ENCODE measurements at places on chromosomes 2 and 18.

GRCh38 chr2:151166410-151166809 lies 95.3 kb downstream of the RBM43 start:
- no peak for DNase-seq

DNA sequence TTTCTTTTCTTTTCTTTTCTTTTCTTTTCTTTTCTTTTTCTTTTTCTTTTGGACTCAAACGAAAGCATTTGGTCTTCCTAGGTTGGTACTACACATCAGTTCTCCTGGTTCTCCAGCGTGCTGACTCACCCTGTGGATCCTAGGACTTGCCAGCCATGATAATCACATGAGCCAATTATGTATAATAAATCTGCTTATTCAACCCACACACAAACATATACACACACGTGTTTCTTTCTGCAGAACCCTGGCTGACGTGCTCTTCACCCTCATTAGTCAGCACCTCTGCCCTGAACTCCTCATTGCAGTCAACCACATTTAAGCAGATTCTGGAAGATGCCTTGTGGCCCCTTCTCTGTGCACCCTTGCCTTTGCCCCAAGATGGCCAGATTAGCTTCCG lies 162.4 kb upstream of the MYT1L start:
- no peak for DNase-seq

- no peak for DNase-seq
Observed at GRCh38 chr2:84882775-84883550, 2.1 kb upstream of the TRABD2A start.

DNA sequence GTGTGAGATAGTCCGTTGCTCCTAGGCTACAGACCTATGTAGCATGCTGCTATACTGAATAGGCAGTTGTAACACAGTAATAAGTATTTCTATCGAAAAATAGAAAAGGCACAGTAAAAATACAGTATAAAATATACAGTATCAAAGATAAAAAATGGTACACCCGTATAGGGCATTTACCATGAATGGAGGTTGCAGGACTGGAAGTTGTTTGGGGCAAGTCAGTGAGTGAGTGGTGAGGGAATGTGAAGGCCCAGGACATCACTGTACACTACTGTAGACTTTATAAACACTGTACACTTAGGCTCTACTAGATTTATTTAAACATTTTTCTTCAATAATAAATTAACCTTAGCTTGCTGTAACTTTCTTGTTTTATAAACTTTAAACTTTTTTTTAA lies 3.5 kb downstream of the MAP3K20 start:
- no peak for DNase-seq

GRCh38 chr2:59019566-59020159 lies 778.5 kb upstream of the FANCL start:
- DNase-seq = no peak

DNA sequence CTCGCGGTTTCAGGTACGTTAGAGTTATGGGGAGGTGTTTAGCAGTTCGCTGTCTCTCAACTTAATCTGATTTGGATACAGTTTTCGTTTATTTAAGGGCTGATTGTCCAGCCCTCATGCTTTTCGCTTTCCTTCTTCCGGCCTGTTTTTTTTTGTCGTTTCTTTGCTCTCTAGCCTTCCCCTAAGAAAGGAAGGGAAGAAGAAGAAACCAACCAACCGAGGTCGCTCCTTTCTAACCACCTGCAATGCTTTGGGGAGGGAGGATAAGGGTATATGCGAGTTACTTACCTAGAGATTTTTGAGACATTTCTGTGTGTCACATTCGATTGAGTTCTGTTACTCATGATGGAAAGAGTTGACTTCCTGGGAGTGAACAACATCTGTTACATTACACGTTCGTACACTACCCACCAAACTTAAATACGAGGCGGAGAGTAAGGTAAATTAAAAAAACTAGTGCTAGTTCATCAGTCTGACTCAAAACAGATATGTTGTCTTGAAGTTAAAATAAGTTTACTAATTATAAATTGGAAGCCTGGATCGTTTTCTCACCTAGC lies 918 bp downstream of the EIF5B start:
- DNase-seq = peak; percentile 22

GRCh38 chr2:67879586-67880290 lies 183.1 kb downstream of the C1D start:
- no peak for DNase-seq

GRCh38 chr2:114631146-114631545 lies 188.7 kb downstream of the DPP10 start:
- no peak for DNase-seq

DNA sequence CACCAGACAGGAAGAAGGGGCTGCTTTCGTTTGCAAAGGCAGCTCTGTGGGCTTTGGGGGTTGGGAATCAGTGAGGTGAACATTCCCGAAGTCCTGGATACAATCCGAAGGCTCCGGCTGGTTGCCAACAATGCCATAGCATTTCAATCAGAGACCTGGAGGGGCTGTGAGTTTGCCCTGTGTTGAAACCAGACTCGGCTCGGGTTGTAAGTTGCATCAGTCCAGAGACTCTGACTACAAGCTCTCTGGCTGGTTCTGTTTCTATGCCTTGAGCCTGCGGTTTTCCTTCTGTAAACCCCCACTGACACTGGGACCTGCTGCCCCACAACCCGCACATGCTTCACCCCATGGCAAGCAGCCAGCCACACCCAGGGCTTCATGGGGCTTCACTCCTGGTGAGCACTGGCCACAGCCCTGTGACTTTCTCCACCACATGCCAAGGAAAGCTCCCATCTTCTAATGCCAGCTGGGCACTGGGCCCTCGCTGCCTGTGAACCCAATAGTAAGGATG lies 85.7 kb upstream of the ODC1 start:
- DNase-seq = peak; percentile 14

DNA sequence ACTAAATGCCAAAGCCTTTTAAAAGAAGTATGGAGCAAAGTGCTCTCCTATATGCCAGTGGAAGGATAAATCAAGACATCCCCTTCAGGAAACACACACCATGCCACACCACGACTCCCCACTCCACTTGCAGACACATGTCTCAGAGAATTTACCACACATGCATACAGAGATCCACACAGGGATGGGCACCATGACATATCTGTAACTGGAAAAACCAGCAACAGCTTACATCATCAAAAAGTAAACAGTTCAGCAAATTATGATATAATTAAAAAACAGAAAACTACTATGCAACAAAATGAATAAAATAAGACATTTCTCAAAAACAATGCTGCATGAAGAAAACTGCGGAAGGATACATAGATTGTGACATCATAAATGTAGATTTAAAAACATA lies 29.6 kb downstream of the RBMS1 start:
- DNase-seq = no peak
